ENCODE measurements at places on chromosomes 12 and 14.

DNA sequence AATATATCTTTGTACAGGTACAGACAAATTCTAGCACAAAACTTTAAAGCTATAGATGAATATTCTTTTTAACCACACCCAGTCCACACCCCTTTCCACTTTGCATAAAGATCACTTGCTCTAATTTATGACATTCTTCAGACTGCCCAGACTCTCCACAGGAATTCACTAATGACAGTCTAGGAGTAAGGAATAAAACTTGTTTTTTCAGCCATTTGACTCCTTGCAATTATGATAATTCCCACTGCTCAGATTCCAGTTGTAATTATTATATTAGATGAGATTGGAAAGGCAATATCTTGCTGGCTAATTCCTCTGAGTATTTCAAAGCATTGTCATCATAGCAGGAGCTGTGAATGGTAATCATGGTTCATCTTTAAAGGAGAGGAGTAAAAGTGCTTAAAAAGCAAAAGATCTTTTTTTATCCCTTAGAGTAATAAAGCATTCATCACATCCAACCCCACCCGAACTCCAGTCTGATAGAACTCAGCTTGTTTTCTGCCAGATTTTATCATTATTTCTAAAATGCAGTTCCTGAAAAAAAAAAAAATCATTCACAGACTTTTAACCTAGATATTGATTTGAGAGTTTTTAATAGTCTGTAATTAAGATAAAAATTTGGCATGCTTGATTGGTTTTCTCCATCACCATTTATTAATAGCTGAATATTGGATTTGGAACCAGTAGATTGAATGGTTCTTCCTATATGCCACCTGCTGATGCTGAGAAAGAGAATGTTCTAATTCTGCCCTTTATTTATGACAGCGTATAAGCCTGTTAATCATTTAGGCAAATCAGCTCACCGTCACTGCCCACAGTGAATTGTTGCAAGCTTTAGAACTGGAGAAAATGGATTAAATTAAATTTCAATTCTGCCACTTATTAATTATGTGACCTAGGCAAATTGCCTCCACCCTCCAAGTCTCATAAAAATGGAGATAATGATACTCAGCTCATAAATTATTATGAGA is 93.9 kb upstream of the RASSF8 start:
- no peak for DNase-seq

GRCh38 chr14:75703467-75703866 is 42.4 kb downstream of the TTLL5 start:
- no peak for DNase-seq

DNA sequence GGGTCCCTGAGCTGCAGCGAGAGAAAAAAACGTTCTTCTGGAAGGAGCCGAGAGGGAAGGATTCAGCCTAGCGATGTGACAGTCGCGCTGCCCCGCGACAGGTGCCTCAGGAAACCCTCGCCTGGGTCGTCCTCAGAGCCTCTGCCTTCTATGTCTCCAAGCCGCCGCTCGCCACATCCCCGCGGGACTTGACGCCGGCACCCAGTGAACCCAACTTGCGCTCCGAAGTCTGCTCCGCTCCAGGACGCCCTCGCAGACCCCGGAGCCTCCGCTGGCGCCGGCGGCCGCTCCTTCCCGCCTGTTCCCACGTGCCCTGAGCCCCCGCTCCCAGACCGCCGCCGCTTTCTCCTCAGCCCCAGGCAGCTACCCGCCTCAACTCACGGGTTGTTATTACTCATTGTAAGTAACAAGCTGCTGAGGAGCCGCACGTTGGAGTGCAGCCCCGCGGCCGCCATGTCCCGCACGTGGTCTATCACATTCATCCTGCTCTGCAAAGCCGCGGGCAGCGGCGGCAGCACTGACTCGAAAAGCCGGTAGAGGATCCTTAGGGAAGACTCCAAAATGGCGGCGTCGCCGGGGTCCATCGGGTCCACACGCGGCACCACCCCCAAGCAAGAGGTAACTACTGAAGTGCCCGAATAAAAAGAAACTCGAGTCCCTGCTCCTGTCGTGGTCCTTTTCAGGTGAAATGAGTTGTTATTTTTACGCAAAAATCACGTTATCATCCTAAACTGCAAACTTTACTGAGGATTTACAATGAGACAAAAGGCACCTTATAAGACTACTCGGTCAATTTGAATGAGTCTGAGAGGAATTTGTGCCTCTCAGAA is at the start of gene ANAPC7:
Gene ANAPC7 (minus strand): TSS at position 563 of the 830 bp plus-strand sequence. CDS start 81 bp downstream, at position 482.
- DNase-seq, result peak; percentile 94

DNA sequence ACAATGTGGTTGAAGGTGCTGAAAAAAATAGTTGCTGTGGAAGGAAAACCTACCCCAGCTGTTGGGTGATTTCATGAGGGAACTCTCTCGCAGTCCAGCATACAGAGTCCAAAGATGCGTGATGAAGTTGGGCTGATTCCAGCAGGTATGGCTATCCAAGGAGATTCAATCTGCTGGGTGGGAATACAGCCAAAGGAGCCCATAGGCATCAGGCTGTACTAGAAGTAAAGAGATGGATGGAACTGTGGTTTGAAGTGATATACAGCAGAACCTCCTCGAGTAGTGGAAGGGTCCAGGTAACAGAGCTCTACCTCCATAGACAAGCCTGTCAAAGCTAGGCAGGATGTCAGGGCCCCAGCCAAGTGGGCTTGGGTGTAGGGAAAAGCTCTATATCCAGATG is 11.5 kb upstream of the TMTC2 start:
- DNase-seq, result no peak

GRCh38 chr12:31594681-31595080 is 3.7 kb upstream of the DENND5B start:
- DNase-seq, result peak; percentile 54

DNA sequence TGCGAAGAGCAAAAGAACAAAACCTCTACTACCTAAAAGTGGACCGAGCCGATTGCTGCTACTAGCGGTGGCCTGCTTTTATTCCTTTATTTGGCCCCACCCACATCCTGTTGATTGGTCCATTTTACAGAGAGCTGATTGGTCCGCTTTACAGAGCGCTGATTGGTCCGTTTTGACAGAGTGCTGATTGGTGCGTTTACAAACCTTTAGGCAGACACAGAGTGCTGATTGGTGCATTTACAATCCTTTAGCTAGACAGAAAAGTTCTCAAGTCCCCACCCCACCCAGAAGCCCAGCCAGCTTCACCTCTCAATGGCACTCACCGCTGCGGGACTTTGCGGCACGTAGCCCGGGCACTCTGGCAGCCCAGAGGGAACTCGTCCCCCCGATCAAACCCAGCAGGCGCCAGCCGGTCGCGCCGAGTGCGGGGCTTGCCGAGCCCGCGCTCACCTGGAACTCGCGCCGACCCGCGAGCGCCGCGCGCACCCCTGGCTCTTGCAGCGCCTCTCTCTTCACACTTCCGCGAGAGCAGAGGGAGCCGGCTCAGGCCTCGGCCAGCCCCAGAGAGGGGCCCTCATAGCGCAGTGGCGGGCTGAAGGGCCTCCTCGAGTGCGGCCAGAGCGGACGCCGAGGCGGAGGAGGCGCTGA is 8.7 kb upstream of the FGD4 start:
- DNase-seq, result no peak

DNA sequence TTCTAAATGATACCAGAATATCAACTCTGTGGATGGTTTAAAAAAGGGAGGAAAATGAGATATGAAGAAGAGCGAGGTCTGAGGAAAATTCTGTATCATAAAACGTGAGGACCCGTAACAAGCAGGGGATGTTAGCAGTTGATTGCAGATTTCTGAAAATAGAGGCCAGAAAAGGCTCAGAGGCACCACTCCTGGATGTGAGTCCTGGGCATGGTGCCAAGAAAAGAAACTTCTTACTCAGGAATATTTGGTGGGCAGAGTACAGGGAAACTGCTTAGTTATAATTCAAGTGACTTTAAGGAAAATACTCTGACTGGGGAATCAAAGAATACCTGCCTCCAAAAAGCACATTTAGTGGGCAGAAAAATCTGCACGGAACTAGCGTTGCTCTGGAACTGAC is 85.5 kb downstream of the PRICKLE1 start:
- peak; percentile 11 for DNase-seq

DNA sequence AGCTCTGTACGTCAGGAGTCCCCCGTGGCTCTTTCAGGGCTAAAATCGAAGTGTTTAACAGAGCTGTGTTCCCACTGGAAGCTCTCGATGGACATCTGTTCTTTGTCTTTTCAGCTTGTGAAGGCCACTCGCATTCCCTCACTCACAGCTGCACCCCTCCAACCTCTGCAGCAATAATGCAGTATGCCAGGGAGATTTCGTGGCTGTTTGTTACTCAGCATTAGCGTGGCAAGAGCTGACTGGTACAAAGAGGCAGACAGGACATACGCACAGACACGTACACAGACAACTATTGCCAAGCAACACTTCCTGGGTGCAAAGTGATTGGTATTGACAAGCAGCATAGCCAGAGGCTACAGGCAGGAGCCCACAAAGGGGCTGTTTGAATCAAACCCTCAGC is 11.8 kb upstream of the FBXO21 start:
- DNase-seq, result no peak

DNA sequence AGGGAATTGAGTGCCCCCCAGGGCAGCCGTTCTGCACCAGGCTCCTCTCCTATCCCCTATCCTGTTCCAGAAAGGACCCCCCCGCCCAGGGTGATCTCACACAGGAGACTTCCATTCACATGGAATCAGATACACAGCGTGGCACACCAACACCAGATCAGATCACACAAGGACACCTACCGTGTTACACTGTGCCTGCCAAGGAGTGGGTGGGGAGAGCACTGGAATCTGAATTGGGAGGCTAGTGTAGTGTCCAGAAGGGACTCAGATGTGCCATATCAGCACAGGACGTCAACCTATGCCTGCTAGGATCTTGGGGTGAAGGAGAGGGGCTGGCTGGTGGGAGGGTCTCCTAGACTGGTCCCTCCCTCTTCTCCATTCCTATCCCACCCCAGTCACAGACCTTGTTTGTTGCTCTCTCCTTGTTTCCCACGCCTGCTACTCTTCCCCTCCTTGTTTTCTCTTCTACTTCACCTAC is 2.3 kb downstream of the PTMS start:
- DNase-seq, result no peak

- DNase-seq, result no peak
These were observed 27.1 kb upstream of the FAM222A start for GRCh38 chr12:109686523-109686922.

DNA sequence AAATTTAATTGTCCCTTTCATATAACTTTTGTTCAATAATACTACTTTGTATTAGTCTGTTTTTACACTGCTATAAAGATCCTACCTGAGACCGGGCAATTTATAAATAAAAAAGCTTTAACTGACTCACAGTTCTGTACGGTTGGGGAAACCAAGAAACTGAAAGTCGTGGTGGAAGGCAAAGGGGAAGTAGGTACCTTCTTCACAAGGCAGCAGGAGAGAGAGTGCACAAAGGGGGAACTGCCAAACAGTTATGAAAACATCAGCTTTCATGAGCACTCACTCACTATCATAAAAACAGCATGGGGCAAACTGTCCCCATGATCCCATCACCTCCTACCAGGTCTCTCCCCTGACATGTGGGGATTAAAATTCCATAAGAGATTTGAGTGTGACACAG is 1069.0 kb downstream of the FSCB start:
- DNase-seq, result no peak

DNA sequence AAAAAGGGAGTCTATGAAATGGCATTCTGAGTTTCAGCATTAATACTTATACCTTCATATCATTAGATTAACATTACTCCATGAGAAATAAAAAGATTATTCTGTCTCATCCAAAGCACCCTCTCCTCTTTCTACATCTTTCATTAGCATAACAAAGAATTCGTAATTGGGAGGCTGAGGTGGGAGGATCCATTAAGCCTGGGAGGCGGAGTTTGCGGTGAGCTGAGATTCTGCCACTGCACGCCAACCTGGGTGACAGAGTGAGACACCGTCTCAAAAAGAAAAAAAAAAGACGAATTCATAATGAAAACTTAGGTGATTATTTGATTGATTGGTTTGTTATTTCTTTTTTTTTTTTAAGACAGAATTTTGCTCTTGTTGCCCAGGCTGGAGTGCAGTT is 1.8 kb upstream of the CDK17 start:
- DNase-seq, result no peak

DNA sequence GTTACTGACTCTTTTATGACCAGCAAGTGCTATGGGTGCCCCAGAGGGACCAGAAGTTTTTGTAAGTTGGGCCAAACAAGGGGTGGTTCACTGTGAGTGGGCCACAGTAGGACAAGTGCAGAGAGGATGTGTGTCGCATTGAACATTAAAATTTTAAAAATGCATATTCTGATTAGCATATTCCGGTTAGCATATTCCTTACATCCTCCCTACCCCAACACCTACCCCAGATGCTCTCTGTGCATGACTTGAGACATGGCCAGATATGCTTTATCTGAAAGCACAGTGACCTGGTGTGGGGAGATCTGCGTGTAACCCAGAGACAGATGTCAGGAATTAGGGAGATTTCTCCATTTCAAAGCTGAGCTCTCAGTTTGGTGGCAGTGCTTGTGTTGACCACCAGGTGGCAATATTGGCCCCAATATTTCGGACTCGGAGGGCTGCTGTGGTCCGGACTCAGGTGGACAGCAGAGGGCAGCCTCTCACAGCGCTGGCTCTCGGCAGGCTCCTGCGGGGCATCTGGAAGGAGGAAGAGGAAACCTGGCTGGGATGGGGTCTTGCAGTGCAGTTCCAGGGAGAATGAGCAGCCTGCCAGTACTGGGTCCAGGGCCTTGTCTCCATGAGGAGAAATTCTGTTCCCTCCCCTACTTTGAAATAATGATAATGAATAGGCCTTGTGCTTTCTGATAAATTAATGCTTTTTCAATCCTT is 1.6 kb upstream of the CEBPE start:
- peak; percentile 94 for DNase-seq

- no peak for DNase-seq
These were observed 1.2 kb downstream of the TTC7B start for GRCh38 chr14:90814806-90815571.

- no peak for DNase-seq
These were observed 13.8 kb downstream of the CLBA1 start for GRCh38 chr14:104999361-104999760.
